ENCODE measurements at places on chromosomes 6 and 20.

DNA sequence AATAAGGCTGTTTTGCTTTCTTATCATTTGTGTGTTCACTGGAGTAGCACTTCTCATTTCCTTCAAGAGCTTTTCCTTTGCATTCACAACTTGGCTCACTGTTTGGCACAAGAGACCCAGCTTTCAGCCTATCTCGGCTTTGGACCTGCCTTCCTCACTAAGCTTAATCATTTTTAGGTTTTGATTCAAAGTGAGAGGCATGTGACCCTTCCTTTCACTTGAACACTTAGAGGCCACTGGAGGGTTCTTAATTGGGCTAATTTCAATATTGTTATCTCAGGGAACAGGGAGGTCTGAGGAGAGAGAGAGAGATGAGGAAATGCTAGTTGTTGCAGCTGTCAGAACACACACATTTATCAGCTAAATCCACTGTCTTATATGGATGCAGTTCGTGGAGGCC lies 82.9 kb upstream of the SCAF8 start:
- DNase-seq, result no peak

DNA sequence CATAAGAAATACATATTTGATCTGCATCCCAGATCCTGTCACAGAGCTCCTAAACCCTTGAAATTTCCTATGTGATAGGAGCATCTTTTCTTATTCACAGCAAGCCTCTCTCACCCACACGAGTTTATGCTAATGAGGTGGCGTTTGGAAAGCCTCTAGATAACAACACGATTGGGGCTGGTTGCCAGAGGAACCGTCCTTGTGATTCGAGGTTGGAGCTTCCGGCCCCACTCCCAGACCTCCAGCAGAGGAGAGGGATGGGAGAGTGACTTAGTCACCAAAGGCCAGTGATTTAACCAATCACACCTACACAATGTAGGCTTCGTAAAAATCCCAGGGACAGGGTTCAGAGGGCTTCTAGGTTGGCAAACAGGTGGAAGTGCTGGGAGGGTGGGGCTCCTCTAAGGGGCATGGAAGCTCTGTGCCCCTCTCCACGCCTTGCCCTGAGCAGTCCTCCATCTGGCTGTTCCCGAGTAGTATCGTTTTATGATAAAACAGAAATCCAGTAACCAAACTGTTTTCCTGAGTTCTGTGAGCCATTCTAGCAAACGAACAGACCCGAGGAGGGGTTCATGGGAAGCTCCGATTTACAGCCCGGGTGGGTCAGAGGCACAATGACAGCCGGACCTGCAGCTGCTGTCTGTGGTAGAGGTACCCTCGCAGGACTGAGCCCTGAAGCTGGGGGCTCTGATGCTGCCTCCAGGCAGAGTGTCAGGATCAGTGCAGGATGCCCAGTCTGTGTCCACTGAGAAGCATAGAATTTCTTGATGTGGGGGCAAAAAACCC lies 238.1 kb upstream of the ARID1B start:
- no peak for DNase-seq

- no peak for DNase-seq
These were observed 226.6 kb downstream of the MYLK4 start for GRCh38 chr6:2524090-2524489.

DNA sequence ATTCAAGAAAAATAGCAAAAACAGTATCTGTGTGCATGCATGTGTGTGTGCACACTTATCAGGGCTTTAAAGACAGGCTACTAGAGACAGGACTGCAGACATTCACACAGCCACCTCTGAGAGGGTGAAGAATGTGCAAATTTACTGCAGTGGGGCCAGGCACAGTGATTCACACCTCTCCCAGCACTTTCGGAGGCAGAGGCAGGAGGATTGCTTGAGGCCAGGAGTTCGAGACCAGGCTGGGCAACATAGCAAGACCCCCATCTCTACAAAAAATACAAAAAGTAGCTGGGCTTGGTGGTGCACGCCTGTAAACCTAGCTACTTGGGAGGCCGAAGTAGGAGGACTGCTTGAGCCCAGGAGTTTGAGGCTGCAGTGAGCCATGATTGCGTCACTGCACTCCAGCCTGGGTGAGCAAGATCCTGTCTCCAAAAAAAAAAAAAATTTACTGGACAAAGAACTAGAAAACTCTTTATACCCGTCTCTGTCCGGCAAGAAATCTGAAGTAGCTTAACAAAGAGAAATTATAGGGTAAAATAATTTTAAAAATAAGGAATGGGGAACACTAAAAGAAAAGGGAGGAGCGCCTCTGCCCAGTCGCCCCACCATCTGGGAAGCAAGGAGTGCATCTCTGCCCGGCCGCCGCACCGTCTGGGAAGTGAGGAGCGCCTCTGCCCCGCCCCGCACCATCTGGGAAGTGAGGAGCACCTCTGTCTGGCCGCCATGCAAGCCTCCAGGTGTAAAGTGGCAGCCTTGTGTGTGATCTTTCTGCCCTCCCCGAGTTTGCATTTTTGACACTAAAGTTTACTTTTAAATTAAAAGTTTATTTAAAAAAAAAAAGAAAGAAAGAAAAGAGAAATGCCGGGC lies 105.1 kb downstream of the ZMYND8 start:
- no peak for DNase-seq

DNA sequence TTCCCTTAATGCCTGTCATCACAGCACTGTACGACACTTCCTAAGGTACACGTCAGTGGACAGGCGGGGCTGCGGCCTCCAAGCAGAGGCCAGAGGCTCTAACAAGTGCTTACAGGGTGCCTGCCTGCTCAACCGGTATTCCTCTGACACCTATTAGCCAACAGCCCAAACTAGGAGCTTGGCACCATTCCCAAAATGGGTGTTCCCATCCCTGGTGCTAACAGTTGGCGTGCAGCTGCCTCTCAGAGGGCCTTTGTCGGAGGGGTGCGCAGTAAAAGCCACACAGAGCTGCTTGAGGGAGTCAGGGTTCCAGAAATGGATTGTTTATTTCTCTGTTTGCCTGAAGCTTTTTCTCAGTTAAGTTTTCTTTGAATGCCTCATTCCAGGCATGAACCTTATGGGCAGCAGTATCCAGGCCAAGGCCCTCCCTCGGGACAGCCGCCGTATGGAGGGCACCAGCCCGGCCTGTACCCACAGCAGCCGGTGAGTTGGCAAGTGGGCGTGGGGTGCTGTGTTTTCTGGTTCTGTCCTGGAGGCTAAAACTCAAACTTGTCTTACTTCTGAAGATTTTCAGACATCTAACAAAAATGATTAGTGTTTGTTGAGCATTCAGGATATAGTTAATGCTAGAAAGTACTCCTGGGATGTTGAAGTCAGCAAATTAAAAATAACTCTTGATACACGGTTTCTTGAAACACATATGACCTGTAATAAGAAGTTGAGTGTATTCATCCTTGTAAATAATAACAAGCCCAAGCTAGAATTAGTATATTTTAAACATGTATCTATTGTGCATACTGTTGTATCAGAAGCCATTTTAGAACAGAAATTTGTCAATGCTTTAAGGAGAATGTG lies 124.7 kb downstream of the TMEM242 start:
- DNase-seq, result no peak

- peak; percentile 38 for DNase-seq
These were observed 10.2 kb upstream of the MICAL1 start for GRCh38 chr6:109465772-109466171.

- DNase-seq, result no peak
These were observed 17.2 kb upstream of the NCR2 start for GRCh38 chr6:41318261-41318653.

- DNase-seq, result no peak
These were observed 204.0 kb upstream of the PLN start for GRCh38 chr6:118344014-118344670.

GRCh38 chr20:22312744-22313346 lies 271.5 kb downstream of the FOXA2 start:
- DNase-seq, result no peak

GRCh38 chr6:16471222-16471909 lies 233.0 kb downstream of the GMPR start:
- DNase-seq, result no peak

DNA sequence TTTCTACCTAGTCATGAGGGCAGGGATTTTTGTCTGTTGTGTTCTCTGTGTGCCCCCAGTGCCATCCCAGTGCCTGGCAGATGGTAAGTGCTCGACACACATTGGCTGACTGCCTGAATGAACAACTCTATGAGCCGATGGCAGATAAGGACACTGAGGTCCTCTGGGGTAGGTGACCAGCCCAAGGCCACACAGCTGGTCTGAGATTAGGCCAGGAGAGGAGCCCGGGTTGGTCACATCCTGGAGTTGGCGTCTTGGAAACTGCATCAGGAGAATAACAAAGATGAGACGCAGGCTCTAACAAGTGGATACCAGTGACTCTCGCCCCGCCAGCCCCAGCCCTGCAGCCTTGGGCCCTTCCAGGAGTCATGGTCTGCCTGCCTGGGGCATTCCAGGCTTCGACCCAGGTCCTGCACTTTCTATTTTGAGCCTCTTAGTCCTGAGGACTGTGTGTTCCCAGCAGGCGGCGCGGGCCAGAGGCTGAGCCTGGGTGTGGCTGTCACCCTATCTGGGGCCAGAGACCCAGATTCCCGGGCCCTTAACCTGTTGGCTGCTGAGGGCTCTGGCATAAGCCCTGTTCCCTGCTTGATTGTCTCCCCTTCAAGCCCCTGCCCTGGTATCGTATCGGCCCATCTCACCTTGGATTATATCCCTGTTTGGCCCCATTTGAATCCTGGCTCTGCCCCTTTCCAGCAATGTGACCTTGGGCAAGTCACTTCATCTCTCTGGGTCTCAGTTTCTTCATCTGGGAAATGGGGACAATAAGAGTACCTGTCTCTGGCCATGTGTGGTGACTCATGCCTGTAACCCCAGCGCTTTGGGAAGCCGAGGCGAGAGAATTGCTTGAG lies 88.3 kb downstream of the CEBPB start:
- no peak for DNase-seq

DNA sequence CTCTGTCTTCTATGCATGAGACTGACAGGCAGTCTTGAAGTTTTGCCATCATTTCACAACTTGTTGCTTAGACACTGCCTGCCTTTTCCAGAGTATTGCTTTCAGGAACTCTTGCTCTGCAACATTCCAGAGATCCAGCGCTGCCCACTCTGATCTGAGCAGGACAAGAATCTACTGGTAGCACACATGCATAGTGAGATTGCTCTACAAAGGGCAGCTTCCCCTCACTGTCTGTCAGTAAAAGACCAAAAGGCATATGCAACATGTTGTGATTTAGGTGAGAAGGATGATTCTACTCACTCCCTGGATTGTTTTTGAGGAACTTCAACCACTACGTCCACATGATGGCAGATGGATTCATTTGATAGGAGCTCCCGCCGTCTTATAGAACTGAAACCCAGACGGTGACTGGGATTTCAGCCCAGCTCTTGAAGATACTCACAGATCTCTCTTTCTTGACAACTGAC lies 259.1 kb downstream of the ARID1B start:
- DNase-seq, result peak; percentile 30

GRCh38 chr20:63280929-63281545 lies 8.4 kb downstream of the ARFGAP1 start:
- no peak for DNase-seq

DNA sequence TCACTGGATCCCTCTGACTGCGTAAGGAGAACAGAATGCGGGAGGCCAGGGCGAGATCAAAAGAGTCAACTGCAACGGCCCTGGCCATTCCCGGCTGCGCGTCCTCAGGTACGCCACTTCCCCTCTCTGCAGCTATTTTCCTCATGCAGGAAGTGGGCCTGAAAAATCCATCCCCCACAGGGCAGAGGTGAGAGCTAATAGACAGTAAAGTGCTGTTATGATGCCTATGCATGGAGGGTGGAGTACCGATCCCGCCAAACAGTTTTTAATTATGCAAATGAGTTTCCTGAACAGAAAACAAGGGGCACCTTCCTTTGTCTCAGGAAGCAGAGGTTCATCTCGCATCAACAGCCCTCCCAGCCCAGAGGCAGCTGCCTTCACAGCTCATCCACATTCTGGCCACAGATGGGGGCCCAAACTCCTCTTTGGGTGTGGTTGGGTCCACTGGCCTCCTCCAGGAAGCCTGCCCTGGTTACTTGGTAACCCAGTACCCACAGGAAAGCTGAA lies 9.3 kb downstream of the PREX1 start:
- no peak for DNase-seq

DNA sequence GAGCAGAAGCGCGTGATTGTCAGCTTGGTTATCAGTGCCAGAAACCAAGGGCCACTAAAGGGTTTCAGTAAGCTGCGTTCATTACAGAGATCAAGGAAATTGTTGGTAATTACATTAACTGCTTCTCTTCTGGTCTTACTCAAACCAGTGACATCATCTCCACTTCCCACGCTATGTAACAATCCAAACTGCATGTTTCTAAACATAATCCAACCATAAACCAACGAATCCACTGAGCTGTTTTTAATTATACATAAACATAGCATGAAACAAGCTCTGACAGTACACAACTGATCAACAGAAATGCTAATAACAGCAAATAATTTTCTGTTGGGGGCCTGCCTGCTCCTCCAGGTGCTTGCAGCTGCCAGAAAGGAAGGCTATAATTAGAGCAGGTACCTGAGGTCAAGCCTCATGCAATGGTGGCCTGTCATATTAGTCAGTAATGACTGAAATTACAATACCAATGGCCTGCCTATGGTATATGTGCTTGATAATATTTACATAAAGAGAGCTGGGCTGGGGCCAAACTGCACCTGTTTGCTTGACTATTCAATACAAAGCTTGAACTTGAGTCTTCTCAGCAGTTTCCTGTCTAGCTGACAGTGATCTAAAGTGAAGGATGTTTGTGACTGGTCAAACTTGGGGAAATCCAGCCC lies 40.1 kb downstream of the ILRUN start:
- no peak for DNase-seq

GRCh38 chr6:897528-898207 lies 204.7 kb upstream of the EXOC2 start:
- no peak for DNase-seq

DNA sequence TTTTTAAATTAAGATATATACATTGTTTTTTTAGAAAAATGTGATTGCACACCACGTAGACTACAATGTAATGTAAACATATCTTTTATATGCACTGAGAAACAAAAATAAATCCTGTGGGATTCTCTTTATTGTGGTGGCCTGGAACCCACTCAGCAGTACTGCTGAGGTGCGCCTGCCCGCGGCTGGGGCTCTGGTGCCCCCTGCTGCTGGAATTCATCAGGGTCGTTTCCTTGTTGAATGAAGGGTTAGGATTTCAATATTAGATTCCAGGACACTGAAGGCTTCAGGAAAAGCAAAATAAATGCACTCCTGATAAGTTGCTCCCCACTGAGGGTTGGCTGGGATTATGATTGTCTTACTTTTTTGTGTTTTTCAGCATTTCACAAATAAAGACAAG lies 175.8 kb upstream of the GGTLC1 start:
- no peak for DNase-seq

- DNase-seq, result no peak
These were observed 6.5 kb upstream of the RNF24 start for GRCh38 chr20:4021906-4022305.

GRCh38 chr6:85134172-85134571 lies 315.7 kb upstream of the NT5E start:
- no peak for DNase-seq

GRCh38 chr6:106799031-106799894 lies 169.9 kb downstream of the QRSL1 start:
- DNase-seq, result no peak

DNA sequence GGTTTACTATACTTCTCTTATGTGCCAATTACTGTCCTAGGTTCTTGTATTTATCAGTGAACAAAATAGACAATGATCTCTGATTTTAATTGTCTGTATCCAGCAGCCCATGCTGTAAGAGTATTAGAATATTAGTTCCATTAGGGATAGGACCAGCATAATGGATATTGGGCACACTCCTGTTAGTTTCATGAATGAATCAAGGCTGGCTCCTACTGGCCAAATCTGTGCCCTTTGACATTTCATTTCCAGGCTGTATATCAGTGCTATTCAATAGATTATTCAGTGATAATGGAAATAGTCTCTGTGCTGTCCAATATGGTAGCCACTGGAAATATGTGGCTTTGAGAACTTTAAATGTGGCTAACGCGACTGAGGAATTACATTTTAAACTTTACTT lies 1007.9 kb upstream of the FLRT3 start:
- no peak for DNase-seq

Measured in nucleus accumbens (tissue), 56 donors.